ENCODE measurements at places on chromosomes 16 and 17.

DNA sequence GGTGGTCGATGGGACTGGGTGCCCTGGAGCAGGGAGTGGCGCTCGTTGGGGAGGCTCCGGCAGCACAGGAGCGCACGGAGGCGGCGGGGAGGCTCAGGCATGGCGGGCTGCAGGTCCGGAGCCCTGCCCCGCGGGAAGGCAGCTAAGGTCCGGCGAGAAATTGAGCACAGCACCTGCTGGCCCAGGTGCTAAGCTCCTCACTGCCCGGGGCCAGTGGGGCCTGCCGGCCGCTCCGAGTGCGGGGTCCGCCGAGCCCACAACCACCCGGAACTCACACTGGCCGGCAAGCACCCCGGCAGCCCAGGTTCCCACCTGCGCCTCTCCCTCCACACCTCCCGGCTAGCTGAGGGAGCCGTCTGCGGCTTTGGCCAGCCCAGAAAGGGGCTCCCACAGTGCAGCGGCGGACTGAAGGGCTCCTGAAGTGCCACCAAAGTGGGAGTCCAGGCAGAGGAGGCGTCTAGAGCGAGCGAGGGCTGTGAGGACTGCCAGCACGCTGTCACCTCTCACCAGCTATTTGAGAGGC lies 88.8 kb upstream of the EEF2KMT start:
- DNase-seq: no peak

DNA sequence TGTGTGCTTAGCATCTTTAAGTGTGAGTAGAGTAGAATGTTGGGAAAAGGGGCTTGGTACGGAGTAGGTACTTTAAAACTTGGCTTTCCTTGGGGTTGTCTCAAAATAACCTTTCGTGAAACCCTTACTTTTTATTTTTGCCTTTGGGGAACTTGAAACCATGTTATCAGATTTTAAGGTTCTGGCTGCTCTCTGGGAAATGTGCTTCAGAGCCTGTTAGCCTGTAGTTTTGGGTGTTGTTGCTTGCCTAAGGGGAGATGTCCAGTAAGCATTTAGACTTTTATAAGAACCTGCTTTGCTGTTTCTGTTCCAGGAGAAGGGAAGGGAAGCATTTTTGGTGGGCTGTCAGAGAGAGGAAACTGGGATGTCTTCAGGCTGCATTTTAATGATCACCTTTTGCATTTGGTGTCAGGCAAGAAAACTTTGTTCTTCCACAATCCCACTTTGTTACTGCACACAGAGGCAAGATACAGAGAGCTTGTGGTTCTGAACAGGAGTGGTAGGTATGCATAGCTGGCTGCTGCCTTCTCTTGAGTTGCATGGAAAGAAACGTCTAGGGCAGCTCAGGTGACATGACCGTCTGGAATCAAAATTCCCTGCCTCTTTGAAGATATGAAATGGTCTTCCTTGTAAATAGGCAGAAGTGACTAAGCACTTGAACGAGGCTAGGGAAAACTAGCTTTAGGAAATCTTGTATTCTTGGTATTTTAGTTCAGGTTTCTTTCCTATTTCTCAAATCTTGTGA lies 1.7 kb downstream of the RABEP1 start:
- no peak for DNase-seq

DNA sequence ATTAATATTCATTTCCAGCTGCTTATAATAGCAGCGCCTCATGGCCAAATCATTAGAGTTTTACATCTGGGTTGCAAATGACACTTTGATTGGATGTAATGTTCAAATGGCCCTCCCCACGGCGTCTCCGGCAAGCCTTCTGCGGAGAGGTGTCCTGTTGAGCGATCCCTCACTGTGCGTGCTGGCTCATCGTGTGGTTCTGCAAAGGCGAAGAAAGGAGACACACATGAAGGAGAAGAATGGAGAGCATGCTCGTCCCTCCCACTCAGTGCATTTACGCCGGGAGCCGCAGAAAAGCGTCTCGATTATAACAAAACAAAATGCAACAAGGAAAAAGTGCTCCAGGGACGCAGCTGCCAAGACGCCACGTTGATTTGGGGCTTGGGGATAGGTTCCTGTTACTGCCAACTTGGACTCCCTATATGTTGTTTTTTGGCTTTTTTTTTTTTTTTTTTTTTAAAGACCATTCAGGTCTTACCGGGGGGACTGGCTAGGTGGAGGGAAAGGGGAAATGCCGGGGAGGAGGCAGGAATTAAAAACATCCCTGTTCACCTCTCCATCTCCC lies 117.6 kb downstream of the C16orf78 start:
- DNase-seq: no peak

GRCh38 chr17:73315471-73315870 lies 3.7 kb upstream of the CDC42EP4 start:
- DNase-seq: no peak

- no peak for DNase-seq
These were observed 48.6 kb downstream of the SLC39A11 start for GRCh38 chr17:73043686-73044581.

- DNase-seq: no peak
These were observed 87.2 kb upstream of the TOX3 start for GRCh38 chr16:52634104-52634503.

DNA sequence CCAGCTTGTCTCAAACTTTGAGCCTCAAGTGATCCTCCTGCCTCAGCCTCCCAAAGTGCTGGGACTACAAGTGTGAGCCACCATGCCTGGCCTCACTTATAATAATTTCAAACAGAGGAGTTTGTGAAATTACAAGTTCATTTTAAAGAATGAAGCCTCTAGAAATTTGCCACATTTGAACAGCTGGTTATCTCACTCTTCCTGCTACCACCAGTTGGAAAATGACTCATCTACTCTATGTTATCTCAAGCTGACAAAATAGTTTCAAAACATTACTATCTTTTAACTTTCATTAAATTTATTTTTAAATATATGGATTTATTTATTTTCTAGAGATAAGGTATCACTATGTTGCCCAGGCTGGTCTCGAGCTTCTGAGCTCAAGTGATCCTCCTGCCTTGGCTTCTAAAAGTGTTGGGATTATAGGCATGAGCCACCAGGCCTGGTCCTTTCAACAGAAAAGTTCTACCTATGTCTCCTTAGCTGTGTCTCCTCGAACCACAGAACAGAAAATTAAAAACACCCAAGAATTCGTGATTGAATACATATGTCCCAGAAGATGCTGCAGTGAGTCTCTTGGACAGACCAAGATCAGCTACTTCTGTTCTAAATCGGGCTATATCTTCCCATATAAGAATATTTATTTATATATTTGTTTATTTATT lies 47.6 kb downstream of the MYH13 start:
- DNase-seq: no peak

DNA sequence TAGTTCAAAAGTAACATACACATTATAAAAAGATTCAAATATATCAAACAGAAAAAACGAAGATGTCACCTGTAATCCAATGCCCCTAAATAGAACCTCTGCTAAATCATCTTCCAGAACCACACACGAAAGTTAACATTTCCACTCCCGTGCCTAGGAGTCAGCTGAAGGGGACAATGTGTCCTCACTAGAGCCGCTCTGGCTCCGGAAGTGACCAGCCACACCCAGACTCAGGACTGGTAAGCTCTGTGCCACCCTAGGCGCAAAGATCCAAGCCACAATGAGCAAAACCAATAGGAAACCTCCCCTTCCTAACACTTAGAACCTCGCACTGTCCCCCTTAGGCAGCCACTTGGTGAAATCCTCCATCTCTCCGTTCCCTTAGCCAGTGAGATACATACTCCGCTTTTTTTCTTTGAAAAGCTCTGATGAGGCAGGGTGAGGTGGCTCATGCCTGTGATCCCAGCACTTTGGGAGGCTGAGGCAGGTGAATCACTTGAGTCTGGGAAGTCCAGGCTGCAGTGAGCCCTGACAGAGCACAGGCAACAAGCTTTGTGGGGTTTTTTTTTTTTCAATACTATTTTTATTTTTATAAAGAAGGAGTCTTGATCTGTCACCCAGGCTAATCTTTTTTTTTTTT lies 11.8 kb downstream of the CTRB1 start:
- no peak for DNase-seq

DNA sequence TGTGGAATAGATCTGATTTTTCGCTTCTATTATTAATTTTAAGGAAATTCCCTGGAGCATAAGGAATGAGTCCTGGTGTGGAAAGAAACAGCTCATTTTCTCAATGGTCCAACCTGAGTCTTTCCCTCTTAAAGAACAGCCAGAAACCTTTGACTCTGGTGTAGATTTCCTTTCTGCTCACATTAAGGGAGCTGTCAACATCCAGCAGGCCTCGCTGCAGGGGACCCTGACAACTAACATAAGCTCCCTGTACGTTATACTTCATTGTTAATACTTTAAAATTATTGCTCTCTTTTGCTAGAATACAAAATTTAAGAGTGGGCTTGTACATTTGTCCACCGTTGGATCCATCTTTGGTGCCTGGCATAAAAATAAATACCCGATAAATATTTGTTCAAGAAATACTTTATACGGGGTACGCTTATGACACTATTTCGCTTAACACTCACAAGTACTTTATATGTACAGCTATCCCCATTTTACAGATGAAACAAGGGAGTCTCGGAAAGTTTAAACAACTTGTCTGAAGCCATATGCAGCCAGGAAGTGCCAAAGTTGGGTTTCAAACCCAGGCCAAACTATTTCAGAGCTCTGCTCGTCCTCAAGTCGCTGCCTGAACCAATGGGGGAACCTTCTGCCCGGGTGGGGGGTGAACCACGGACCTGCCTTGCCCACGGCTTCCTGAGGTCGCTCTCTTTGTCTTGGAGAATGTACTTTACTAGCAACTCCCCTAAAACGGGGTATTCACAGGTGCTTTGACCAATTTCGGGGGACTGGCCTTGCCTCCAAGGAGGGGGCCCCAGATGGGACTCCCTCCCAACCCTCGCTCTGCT lies 611 bp downstream of the SMARCE1 start:
- DNase-seq: no peak

- no peak for DNase-seq
These were observed 718 bp downstream of the NDUFAB1 start for GRCh38 chr16:23595246-23595950.

- DNase-seq: no peak
These were observed 19.1 kb upstream of the ZNF594 start for GRCh38 chr17:5210614-5211252.

DNA sequence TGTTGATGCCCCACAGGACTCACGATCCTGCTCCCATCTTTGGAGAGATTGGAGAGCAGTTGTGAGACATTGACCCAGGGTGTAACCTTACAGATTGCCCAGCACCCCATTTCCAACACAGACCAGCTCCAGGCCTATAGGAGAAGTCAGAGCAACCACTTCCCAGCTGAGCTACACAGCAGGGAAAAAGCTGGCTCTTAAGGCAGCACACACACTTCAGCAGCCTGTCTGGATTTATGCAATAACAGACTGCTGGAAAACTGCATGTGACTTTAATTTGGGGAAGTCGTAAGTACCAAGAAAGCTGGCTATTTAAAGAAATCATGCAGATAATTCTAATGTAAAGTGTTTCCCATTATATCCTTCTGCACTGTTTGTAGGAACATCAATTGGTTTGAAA lies 30.8 kb downstream of the NOG start:
- DNase-seq: no peak

GRCh38 chr16:1542166-1542500 lies 8.7 kb downstream of the TMEM204 start:
- DNase-seq: no peak

DNA sequence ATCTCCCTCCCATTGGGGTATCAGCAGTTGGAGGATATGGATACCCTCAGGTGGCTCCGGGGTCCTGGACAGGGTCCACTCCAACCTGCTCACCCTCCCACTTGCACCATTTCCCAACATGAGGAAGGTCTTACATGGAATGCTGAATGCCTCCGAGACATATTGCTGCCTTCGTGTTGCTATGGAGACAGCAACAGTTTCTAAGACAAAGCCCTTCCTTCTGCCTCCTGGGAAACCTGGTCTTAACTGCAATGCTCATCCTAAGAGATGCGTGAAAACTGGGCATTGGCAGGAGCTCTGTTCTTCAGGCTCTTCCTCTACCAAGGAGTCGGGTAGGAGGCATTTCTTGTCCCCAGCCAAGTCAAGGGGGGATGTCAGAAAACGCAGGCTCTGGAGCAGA lies 45.2 kb downstream of the ST3GAL2 start:
- DNase-seq: no peak

- DNase-seq: no peak
These were observed 3.3 kb upstream of the HEXIM1 start for GRCh38 chr17:45145035-45145389.

DNA sequence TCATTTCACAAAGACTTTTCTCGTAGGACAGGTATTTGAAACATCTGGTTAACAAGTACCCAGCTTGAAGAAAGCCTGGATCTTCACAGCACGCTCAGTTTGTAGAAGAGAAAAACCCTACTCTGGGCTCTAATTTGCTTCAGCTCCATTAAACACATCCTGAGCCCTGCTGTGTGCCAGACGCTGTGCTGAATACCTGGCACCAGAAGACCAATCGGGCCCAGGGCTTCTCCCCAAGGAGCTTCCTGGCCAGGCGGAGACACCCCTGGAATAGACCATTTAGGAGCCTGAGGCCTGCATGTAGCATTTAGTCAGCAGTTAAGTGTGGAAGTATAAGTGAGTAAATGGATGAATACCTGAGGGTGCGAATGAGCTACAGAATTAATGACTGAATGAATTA lies 8.9 kb upstream of the ABAT start:
- no peak for DNase-seq

DNA sequence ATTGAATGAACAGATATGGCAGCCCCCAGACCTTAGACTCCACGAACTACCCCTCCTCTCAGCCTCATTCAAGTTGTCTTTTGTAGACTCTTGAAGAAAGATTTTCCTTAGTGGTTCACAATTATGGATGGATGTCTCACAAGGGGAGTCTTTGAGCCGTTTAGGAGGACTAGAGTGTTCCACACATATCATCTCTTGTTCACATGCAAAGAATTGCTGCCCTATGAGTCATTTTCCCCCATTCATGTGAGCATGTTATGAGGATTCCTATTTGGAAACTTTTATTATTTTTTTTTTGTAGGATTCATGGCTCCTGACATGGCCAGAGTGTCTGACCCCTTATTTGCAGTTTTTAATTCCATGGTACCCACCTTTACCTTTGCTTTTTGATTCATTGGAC lies 237.1 kb downstream of the SHISA9 start:
- DNase-seq: no peak

DNA sequence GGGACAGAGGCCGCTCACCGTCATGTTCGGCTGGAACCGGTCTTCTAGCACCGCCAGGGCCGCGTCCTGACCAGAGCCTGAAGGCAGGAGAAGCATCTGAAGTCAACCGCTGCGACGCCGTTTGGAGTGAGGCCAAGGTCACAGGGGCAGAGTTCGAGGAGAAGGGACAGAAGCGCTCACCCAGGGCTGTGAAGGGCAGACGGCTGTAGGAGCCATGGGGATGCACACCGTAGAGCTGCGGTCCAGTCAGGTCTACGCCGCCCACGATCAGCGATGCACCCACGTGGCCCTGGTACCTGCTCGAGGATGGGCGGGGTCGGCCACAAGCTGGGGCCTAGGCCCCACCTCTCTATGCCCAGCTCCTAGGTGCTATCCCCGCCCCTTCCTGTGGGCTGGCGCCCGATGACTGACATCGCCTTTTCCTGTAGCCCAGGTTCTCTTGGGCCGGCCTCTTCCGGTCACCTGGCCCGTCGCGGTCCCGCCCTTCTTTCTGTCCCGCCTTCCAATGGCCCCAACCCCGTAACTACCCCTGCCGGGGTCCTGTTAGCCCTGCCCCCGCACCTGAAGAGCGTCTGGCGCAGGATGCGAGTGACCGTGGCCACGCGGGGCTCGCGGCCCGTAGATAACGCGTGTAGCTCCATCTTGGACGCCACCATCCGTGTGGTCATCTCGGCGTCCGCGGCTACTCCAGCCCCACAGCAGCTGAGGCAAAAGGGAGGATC lies 1.1 kb downstream of the PSMB10 start:
- peak; percentile 33 for DNase-seq

- no peak for DNase-seq
These were observed 292.8 kb downstream of the SEC14L1 start for GRCh38 chr17:77433385-77434135.
